ENCODE measurements at places on chromosomes 6 and 20.

DNA sequence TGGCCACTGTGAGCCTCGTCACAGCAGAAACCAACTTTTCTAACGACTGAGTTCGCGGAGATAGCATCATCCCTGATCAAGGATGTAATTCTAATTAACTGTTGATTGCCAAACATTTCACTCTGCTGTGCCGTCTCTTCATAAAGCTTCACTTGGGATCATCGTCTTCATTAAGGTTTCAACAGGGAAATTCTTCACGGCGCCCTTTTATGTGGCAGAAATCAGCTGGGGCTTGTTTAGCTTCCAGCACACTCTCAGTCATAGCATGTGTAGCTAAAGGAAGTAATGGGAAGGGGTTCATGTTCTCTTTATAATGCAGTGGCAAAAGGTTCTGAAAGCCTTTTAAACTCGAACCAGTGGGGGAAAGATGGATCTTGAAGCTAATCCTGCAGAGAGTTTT, 8.9 kb upstream of the ADRM1 start:
- no peak for DNase-seq

GRCh38 chr6:92566632-92567031, 852.7 kb downstream of the EPHA7 start:
- no peak for DNase-seq

DNA sequence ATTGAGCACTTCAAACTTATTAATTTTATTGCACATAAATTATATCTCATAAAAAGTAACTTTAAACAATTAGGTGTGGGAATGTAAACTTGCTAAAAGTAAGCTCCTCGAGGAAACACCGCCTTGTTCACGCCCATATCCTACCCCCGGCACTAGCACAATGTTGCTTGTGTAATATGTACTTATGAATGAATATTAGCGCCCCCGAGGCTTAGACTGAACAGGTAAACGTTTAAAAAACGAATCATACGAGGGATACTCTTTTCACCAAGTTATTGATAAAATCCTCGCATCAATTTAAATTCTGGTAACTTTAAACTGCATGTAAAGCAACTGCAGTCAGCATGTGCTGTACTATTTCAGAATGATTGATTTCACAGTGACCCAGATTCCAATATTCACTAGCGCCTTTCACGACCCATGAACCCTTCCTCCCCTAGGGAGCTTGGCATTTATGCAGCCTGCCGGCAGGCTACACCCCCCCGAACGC, 637 bp downstream of the TFB1M start:
- no peak for DNase-seq

GRCh38 chr20:43124241-43124640, 65.5 kb downstream of the PTPRT start:
- DNase-seq, result peak; percentile 6

DNA sequence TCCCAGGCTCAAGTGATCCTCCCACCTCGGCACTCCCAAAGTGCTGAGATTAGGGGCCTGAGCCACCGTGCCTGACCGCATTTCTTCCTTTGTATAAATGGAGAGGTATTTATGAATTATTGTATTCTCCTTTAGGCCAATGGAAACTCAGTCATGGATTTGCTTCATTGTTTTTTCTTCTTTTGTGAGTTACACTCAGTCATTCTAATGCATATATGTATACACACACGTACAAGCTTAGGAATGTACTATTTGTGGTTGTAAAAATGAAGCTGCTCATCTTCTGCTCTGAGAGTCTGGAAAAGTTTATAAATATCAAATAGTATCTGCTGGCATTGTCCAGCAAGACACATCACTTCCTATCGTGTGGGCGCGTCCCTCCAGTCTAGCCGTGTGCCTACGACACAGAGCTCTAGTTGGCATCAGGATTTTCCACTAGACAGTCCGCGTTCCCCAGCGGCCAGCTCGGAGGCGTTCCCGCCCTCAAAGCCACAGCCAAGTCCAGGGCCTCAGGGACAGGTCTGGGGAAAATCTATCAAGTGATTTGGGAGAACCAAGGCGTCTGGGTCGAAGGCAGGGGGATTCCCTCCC, 215.2 kb downstream of the NFATC2 start:
- no peak for DNase-seq

- DNase-seq, result no peak
Observed at GRCh38 chr6:1190366-1190765, 121.5 kb upstream of the FOXQ1 start.

GRCh38 chr20:32675223-32675975, 1.7 kb upstream of the C20orf203 start:
- DNase-seq, result no peak

- peak; percentile 58 for DNase-seq
Observed at GRCh38 chr6:26044140-26045064, 42.8 kb upstream of the HFE start.

DNA sequence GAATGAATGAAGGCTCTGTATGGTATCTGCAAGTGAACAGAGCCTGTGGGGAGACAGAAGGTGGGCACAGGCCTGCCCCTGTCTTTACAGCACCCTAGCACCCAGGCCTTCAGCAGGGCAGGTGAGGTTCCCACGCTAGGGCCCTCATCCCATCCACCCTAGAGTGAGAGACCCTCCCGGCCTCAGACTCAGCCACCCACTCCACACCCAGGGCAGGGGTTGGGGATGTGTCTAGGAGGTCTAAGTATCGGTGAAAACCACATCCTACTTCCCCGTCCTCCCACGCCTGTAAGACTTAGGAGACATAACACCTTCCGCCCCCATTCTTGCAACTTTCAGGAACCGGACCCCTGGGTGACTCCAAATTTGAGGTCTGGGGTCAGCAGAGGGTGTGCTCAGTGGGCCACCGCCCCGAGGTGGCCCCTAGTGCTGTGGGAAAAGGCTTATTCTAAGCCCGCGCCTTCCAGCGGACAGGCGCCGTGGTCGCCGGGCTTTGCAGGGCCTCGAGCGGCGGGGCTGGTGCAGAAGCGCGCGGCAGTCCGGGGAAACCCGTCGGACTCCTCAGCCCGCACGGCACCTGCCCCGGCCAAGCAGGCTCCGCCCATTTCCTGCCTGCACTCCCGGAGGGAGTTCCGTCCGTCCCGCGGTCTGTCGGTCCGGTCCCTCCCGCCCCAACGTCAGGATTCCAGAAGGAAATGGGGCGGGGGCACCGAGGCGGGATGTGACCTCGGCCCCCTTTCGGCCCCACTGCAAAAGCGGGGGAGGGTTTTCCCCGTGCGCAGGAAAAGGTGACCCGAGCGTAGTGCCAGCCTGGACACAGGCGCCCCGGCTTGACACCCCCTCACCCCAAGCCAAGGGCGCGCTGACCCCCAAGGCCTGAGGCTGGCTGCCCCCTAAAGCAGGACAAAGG, 868 bp downstream of the SAMD10 start:
- DNase-seq, result no peak

DNA sequence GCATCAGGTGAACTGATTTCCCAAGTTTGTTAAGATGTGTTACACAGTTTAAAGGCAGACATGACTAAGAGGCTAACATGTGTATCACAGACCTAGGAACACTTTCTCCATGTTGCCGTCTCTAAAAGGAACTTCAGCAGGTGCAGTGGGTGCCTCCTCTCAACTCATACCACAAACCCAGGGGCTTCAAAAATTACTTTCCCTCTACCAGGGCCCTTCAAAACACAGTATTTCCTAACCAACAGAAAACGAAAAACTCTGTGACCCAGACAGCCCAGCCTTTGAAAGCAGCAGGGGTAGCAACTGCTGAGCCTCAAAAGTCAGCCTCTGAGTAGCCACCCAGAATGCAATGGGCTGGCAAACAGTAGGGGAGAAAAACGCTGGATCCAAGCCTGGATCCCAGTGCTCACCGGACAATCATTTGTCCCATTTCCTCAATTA, 28.5 kb downstream of the B4GALT5 start:
- peak; percentile 72 for DNase-seq

DNA sequence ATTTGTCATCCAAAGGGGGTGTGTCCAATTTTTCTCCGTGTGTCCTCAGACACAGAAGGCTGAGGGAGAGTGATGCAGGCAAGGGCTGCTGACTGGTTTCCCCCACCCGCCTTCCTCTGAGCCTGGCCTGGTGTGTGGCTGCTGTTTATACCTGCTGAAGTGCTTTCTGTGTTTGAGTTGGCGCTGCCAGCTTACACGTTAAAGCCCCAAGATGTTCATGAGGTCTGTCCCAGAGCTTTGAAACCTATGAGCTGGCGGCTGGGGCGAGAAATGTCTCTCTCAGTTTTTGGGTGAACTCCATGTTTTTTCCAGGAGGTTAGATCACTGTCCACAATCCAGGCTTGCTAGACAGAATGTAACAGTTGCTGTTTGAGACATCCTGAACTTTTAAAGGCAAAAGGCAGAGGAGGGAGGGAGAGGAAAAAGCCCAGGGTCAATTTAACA, 69.0 kb upstream of the CCN2 start:
- DNase-seq, result no peak

- DNase-seq, result no peak
Observed at GRCh38 chr6:36929607-36930006, 24.9 kb upstream of the PI16 start.

- DNase-seq, result peak; percentile 35
Observed at GRCh38 chr6:111173341-111173740, 86.0 kb downstream of the SLC16A10 start.

All from cerebellar cortex (tissue), 1 donor.